ENCODE measurements at places on chromosomes 16 and 17.

- no peak for DNase-seq
Measured at GRCh38 chr16:81492311-81492761, 47.7 kb downstream of the CMIP start.

GRCh38 chr16:10880594-10881452 is 3.8 kb downstream of the CIITA start:
- DNase-seq, result no peak

GRCh38 chr16:88195269-88195705 is 187.5 kb upstream of the ZNF469 start:
- no peak for DNase-seq

DNA sequence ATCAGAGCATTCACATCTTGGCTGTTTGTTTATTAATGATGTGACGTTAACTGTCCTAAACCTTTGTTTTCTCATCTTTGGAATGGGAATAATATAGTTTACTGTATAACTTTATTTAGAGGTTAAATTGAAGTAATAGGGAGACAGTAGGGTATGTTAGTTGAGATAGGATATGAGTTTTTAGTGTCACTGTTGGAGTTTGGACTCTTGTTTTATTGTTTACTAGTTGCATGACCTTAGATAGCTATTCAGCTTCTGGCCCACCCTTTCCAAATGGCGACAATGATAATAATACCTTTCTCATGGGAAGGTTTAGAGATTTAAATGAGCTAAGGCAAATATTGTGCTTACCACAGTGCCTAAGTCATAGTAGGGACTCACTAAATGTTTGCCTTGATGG is 28.2 kb upstream of the CDC6 start:
- no peak for DNase-seq

- peak; percentile 22 for DNase-seq
Measured at GRCh38 chr17:82528484-82529265, 9.1 kb downstream of the FOXK2 start.

DNA sequence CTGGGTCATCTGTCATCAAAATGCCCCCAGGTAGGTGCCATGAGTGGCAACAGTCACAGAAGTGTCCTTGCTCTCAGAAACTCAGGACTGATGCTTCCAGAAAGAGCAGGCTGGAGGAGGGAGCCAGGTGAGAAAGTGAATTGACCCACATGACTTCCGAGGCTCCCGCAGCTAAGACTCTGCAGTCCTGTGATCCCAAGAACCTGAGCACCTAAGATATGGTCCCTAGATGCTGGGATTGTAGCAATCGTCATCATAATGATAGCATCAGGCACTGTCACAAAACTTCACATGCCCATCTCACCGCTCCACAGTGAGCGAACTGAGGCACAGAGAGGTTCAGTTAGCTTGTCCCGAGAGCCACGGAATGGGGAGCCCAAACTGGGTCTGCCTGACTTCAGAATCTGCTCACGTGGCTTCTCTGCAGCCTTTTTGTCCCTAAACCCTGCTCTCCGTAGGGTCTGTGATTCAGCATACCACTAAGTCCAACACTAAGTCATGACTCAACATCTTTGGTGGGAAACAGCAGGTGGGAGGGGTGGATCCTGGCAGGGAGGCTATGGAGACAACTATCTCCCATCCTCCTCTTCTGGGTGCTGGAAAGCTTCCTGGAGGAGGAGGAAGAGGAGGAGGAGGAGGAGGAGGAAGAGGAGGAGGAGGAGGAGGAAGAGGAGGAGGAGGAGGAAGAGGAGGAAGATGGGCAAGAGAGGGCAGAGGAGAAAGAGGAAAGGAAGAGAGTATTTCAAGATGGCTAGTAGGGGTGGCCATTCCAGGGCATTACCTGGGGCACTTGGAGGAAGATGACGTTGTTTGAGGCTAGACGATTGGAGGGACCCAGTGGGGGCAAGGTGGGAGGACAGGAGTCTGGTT is 55.5 kb upstream of the DLX4 start:
- no peak for DNase-seq

- DNase-seq, result no peak
Measured at GRCh38 chr17:41695134-41695661, 6.5 kb downstream of the EIF1 start.

DNA sequence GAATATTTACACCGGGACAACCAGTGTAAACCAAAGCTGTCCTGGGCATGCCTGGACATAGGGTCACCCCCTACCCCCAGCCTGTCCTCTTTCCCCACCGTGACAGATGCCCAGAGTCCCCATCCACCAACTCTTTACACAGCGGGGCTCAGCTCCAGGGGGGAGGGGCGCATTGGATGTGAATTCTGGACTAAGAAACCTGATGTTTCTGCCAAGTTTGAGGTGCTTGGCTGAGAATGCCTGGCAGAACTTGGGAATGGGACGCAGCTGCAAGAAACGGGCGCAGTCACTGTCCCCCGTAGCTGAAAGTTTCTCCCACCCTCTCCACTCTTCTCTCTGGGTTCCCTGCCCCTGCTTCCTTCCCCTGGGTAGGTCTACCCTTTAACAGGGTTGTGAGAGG is 68.0 kb upstream of the CDC42EP4 start:
- DNase-seq, result no peak

DNA sequence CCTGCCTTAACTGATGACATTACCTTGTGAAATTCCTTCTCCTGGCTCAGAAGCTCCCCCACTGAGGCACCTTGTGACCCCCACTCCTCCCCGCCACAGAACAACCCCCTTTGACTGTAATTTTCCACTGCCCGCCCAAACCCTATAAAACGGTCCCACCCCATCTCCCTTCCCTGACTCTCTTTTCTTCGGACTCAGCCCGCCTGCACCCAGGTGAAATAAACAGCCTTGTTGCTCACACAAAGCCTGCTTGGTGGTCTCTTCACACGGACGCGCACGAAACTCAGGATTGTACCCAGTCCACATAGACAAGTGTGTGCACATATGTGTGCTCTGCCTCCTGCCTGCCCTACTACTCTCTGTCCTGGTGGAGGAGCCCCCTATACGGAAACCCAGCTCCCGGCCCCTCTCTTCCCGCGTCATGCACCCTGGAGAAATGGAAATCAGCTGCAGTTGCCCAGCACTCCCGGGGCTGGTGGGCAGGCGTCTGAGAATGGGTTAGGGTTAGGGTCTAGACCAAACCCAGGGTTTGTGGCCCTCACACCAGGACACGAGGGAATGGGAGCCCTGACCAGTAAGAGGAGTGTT is 2.4 kb upstream of the RHBDF1 start:
- DNase-seq, result no peak
